ENCODE measurements at places on chromosomes 1 and 21. TPM values are rescaled to one million over a fixed set of nuclear protein-coding genes. Genes with fewer than 3 reads are reported as not detected.

ANGPTL1 gene
- 47.5 TPM for total RNA-seq

PADI2 gene
- 33.9 TPM for total RNA-seq

RAB3GAP2 gene
- 23.0 TPM for total RNA-seq

NT5C1A gene
- 11.0 TPM for total RNA-seq

KCNJ6 gene
- 0.52 TPM for total RNA-seq

FAM167B gene
- 1.6 TPM for total RNA-seq

LENEP gene
- total RNA-seq, result not detected

REN gene
- total RNA-seq, result not detected

PLA2G2A gene
- total RNA-seq, result not detected

FRRS1 gene
- 5.7 TPM for total RNA-seq

RBP7 gene
- 11.0 TPM for total RNA-seq

ARTN gene
- total RNA-seq, result not detected

MYBPH gene
- 27.7 TPM for total RNA-seq

HOOK1 gene
- 1.0 TPM for total RNA-seq

SCCPDH gene
- total RNA-seq, result 50.6 TPM

SERPINC1 gene
- total RNA-seq, result not detected

RNU11 gene
- not detected for total RNA-seq

TSTD1 gene
- 27.7 TPM for total RNA-seq

VHLL gene
- not detected for total RNA-seq

DISP3 gene
- not detected for total RNA-seq

LRRN2 gene
- 2.1 TPM for total RNA-seq

ELOA gene
- 14.1 TPM for total RNA-seq

PLPPR5 gene
- 1.6 TPM for total RNA-seq
